ENCODE measurements at places on chromosomes 4 and X.
A peak's percentile ranks its signal among the peaks of the same experiment; 100 is the strongest.

DNA sequence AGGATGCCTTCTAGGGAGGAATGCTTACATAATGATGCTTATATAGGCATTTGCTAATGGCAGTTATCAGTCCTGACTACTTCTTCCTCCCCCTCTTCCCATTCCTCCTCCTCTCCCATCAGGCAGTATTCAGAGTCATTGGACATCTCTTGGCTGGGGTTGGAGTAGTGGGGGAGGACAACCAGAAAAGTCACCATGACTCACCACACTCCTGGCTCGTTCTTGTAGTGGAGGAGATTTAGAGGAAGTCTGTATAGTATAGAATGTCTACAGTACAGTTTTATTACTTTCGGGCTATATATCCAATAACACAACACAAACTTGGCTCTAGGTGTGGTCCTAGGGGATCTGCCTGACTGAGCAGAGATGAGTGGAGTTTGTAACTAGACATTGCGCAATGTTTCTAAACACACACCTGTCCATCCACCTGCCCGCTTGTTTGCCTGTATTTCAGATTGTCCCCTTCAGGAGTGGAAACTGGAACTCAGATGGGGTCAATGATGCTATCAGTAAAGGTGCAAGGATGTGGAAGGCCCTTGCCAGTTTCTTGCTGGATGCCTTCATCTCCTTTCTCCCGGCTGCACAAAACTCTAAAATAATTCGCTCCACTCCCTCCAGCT is 27.9 kb upstream of the KIAA1210 start:
- peak; percentile 6 for DNase-seq

DNA sequence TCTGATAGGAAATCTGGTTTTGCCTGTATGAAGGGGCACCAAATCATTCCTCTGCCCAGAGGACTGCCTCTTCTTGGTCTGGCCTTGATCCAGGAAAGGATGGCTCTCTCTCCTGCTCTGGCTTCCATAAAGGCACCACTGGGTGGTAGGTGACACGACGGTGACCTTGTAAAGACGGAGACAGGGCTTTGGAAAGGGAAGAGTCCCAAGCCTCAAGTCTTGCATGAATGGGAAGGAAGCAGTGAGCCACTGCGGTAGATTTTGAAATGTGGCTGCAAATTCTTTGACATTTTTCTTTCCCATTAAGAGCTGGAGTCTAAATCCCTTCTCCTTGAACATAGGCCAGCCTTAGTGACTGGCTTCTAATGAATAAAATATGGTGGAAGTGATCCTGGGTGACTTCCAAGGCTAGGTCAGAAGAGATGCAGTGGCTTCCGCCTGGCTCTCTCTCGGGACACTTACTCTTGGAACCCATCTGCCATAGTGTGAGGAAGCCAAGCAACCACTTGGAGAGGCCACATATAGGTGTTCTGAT is 347.4 kb downstream of the BCOR start:
- DNase-seq, result no peak

GRCh38 chr4:26468283-26468949 is 21.9 kb downstream of the CCKAR start:
- DNase-seq, result no peak

GRCh38 chr4:167196344-167197012 is 37.8 kb downstream of the SPOCK3 start:
- DNase-seq, result no peak

DNA sequence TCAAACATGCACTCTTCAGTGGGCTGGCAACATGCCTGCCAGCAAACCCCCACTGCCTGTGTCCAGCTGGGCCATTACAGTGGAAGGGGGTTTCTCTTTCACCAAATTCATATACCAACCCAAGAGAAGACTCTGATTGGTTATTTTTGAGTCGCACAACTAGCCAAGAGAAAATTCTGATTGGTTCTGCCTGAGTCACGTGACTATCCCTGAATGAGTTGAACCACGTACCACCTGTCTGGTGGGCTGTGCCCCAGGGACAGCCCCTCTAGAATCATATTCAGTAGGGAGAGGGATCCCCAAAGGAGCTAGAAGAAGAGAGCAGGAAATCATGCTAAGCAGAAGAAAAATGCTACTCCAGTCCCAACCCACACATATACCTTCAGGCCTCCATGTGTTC is 313.1 kb downstream of the STK32B start:
- DNase-seq, result no peak

DNA sequence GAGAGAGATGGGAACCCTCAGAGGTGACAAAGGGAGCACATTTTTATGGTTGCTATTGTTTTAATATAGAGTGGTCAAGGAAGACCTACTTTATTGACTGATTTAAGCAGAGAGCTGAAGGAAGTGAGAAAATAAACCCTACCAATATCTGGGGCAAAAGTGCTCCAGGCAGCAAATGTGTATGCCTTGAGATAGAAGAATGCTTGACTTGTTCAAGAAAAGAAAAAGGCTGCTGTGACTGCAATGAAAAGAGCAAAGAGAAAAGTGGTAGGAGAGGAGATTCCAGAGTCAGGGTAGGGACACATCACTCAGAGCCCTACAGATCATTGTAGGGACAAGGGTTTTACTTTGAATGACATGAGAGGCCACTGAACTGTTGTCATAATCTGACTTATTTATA is 26.0 kb downstream of the STAP1 start:
- DNase-seq, result no peak

GRCh38 chr4:78484574-78484973 is 67.0 kb upstream of the ANXA3 start:
- DNase-seq, result no peak

DNA sequence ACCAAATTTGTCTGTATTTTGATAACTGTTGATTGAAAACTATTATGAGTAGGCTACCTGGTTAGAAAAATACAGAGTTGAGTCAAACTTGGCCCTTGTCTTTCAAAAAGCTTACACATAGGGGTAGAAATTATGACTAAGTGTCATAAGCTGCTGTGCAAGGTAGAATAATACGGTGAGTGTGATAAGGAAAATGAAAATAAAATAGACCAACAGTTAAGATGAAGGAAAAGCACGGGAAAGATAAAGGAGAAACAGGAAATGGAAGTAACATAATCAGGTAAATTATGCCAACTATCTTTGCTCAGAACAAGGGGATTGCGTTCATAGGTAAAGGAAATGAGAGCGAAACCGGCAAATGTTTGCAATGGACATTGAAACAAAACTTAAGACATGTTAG is 302.5 kb downstream of the PCDH7 start:
- no peak for DNase-seq

- DNase-seq, result no peak
Measured at GRCh38 chrX:148763896-148764295, 263.5 kb downstream of the AFF2 start.

DNA sequence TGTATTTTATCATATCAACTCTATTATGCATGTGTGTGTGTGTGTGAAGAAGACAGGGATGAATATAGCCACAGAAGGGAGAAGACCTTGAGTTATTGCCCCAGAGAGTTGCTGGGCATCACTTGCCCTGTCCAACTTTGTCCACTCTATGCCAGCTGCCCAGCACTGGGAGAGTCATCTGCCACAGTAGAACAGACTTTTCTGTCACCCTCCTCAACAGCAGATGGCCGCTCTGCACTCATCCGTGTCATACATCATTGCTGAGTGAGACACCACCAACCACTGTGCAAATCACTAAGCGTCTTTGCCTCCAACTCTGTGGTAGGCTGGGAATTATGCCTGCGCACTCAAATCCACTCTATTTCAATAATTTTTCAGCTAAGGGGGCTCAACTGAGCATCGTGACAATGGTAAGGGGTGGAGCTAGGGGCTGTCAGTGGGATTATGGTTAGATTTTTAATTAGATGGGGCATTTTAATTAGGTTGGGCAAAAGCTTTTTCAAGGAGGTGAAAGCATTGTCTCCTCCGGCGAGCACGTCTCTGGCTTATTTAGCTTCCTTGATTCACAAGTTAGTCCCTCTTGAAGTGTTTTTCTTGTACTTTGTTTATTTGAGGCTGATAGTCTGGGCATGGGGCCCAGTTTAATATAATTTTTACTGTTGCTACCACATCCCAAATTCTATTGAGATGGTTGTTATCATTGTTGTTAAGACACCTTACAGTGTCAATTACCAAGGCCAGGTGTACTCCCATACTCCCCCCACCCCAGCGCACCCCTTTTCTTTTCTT is 100.1 kb upstream of the KLF3 start:
- no peak for DNase-seq

GRCh38 chrX:47384502-47384901 is 14.1 kb downstream of the ZNF157 start:
- DNase-seq, result peak; percentile 40

DNA sequence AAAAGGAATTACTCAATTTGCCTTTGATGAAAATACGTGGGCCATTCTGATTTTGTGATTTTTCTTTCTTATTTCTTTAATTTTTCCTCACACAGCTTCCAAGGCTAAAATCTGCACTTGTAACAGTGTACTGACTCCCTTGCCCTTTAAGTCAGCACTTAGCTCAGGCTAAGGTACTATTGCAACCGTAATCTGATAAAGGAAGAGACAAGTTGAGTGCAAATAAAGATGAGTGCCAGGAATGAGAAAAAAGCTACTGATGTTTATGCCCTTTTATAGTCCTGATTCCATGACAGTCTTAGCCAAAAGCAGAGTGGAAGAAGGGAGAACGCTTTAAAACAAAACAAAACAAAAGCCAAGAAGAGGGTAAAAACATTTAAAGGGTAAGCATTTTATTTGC is 6.0 kb downstream of the DMD start:
- no peak for DNase-seq

GRCh38 chr4:156391325-156391653 is 437.6 kb upstream of the CTSO start:
- DNase-seq, result no peak

DNA sequence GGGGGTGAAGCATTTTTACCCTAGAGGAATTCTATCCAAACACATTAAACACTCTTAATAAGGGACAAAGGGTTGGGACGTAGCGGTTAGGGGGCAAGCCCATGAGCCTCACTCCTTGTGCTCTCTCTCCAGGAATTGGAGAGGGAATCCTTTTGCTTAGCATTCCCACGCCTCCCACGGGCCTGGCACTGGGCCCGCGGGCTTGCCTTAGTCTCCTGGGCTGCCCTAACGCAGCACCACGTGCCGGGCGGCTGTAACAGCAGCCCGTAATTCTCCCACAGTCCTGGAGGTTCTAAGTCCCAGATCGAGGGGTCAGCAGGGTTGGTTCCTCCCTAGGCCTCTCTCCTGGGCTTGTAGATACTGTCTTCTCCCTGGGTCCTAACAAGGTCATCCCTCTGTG is 67.5 kb downstream of the TBL1X start:
- DNase-seq, result no peak

GRCh38 chr4:153161226-153161963 is 42.8 kb upstream of the TRIM2 start:
- DNase-seq, result no peak
